ENCODE measurements at places on chromosomes 7 and 10.
A peak's percentile ranks its signal among the peaks of the same experiment; 100 is the strongest.

- DNase-seq = no peak
Observed at GRCh38 chr10:25232204-25232603, 57.4 kb downstream of the GPR158 start.

DNA sequence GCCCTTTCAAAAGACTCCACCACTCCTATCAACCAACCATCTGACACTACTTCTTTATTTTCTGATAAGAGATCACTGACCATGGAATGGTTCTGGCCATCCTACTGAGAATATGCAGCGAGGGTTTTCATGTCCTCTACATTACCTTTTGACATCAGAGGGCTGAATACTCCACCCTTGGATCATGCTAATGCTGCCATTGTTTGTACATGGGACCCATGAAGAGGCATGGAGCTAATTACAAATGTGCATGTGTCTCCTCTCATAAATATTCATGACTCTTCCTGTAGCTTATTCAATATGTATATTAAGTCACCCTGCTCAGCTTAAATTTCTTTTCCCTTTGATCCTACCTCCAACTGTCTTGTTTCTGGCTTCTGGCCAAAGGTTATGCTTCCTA is 1065.8 kb upstream of the GHITM start:
- no peak for DNase-seq

DNA sequence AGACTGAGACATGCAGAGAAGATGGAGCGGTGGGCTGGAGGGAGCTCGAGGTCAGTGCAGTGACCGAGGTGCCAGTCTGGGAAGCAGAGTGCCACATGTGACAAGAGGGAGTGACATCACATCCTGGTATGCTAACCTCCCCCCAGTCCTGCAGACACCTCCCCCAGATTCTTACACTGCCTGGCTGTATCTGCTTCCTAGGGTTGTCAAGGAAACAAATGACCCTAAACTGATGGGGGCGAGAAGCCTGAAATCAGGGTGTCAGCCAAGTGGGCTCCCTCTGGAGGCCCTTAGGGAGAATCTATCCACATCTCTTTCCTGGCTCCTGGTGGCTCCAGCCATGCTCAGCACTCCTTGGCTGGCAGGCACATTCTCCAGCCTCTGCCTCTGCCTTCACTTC is 316.1 kb upstream of the ZMIZ1 start:
- no peak for DNase-seq

- DNase-seq = no peak
Observed at GRCh38 chr7:109864230-109864629, 1226.7 kb upstream of the LRRN3 start.

GRCh38 chr7:133434246-133434865 is 181.5 kb downstream of the EXOC4 start:
- no peak for DNase-seq

DNA sequence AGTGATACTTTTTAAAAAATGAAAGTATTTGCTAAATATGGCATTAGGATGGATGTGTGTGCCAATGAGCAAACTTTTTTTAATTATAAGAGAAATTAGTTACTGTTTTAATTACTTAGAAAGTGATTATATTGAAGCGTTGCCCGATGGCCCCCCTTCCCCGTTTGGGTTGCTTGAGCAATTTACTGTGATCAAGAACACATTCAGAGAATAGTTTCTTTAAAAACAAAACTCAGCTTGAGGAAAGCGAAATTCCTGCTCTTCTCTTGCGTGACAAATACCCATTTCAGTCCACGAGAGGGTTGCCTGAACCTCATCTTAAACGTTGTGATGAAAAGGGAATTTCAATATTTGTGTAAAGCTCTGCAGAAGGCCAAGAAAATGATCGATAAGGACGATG is 234.1 kb downstream of the GATA3 start:
- DNase-seq = no peak

DNA sequence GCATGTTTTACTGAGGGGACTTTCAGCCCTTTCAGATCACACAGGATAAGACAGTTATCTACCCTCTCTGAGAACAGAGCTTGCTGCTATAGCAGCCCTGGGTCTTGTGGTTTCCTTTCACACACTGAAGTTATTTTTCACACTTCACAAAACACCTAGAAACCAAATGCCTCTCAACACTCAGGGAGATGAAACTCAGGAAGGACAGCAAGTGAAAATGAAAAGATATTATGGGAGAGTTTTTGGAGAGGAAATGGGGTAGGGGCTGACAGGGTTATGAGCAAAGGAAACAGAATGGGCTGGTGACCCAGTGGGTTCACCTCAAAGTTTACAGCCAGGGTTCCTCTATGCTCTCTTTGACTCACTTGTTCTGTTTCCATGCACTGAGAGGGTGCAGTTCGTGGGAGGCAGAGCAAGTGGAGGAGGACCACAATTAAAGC is 17.0 kb upstream of the GIMAP2 start:
- DNase-seq = peak; percentile 22

GRCh38 chr7:103921692-103922091 is 67.8 kb downstream of the RELN start:
- no peak for DNase-seq

DNA sequence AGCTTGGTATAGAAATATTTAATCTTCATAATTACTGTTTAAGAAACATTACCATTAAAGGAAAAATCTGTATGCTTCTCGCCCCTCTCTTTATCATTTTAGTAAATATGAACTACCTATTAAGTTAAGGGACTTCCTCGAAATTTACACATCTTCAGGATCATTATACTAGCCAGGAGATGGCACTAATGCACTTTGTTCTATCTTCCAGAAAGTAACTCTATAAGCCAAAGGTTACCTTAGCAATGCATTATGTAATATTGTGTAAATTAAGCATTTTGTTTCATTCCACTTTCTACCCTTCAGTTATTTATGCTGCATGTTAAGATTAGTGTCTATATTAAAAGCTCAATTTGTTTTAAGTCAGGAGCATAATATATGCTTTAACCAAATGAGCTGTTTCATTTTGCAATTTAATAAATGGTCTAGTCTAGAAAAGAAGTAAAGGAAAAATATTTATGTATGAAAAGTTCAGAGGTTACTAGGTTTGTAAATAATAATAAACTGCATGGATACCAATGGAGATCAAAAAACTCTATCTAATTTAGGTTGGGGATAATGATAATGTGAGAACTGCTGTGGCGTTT is 128.5 kb downstream of the ANKRD7 start:
- DNase-seq = no peak

- no peak for DNase-seq
Observed at GRCh38 chr7:31071645-31072029, 19.5 kb downstream of the ADCYAP1R1 start.

DNA sequence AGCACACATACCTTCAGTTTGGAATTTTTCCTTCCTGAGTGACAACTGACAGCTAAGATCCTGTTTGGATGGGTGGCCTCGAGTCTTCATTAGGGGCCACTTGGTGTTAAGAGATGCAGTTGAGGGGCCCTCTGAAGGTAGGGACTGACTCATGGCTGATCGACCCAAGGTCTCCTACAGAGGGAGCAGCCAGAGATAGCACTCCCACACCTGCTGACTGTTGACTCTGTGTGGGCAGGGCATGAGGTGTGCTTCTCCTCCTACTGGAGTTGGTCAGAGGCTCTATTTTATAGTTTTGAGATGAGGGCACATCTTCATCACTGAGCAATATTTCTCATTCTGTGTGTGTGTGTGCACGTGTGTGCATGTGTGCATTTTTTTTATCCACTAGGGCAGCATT is 378.8 kb upstream of the PODXL start:
- no peak for DNase-seq

GRCh38 chr7:38934536-38934935 is 25.5 kb upstream of the VPS41 start:
- no peak for DNase-seq

DNA sequence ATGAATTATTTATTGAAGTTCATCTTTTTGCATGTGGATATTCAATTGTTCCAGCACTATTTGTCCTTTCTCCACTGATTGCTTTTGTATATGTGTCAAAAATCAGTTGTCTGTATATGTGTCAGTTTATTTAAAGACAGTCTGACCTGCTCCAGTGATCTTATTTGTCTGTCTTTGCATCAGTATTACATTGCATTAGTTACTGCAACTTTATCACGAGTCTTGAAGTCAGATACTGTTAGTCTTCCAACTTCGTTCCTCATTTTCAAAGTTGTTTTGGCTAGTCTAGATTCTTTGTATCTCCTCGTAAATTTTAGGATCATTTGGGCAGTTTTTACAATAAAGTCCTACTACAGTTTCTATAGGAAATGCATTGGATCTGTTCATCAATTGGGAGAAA is 166.4 kb downstream of the CELF2 start:
- DNase-seq = no peak

DNA sequence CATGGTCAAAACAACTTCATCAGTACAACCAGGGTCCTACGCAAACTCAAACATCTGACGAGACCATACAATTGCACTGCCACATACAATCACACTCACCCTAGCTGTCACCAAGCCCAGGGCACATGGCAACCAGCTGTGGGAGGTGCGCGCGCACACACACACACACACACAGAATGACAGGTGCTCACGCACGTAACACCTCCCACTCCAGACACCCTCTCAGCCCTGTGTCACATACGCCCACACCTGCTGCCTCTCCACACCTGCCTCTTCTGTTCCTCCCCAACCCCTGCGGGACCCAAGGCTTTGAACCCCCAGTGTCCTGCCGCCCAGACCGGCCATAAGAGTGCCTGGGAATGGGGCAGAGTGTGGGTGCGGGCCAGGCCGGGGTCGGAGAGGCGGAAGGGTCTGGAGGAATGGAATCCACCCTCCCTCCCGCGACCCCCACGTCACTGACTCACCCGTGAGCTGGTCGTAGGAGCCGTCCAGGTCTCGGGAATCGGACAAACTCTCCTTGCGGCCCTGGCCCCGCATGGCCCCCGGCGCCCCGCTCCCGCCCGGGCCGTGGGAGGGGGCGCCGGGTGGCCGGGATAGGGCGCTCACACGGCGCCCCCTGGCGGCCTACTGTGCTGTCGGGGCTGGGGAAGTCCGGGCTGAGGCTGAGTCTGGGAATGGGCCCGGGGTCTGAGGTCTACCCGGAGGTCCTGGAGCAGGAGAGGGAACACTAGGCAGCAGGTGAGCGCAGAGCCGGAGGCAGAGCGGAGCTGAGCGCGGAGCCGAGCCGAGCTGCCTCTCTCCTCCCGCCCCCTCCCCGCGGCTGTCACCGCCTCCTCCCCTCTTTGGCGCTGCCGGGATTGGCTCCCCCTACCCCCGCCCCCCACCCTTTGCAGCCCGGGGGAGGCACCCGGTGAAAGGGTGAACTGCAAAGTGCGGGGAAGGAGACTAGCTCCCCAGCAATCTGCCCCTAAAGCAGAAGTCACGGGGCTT is at the start of gene KCNIP2:
Gene KCNIP2, minus strand, starts transcription at position 769 of the 990 bp plus-strand sequence. Its CDS starts 232 bp downstream, at position 537.
- peak; percentile 47 for DNase-seq

DNA sequence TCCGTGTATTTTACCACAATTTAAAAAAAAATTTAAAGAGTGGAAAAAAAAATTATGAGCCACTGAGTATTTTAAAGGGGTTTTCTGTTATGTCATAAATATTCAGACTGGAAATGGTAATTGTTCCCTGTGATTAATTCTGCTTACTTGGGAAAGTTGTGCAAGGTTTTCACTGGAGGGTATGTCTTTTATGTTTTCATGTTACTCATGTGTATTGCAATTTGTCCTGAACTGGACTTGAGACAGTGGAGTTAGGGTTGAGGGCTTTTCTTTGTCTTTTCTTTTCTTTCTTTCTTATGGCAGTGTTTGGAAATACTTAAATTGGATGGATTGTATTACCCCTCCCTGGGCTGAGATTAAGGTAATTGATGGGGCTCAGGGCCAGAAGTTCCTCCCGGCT is 257.7 kb downstream of the BAMBI start:
- DNase-seq = no peak

DNA sequence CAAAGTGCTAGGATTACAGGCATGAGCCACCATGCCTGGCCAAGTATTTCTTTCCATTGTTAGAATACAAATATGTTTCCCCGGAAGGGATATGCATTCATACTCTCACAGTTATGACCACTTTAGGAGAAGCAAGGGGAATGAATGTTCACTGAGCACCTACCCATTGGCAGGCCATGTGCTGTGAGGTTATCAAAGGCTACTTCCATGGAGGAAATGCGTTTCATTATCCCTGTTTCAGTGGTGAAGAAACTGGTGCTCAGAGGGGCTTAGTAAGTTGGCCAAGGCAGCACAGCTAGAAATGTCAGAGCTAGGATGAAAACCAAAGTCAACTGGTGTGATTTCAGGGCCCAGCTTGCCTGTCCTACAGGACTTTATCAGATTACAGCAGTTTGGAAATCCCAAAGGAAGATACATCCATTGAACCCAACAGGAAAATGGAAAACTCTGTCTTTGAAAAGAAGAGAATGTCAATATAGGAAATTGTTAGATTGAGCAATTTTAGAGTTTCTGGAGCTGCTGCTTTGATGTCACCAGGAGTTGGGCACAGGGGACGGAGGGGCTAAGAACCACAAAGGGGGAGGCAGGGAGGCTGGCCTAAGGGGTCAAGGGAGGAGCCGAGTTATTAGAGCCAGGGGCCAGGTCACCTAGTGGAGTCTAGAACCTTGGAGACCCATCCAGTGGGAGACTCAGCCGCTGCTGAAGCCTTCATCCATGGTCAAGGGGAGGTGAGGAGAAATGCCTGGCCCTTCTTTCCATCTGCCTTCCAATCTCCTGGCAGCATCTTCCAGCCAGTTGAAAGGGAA is 319.8 kb downstream of the FRMD4A start:
- no peak for DNase-seq

DNA sequence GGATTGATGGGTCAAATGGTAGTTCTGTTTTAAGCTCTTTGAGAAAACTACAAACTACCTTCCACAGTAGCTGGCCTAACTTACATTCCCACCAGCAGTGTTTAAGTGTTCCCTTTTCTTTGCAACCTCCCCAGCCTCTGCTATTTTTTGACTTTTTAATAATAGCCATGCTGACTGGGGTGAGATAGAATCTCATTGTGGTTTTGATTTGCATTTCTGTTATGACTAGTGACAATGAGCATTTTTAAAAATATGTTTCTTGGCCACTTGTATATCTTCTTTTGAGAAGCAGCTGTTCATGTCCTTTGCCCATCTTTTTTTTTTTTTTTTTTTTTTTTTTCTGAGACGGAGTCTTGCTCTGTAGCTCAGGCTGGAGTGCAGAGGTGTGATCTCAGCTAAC is 155.2 kb upstream of the BMPER start:
- no peak for DNase-seq

DNA sequence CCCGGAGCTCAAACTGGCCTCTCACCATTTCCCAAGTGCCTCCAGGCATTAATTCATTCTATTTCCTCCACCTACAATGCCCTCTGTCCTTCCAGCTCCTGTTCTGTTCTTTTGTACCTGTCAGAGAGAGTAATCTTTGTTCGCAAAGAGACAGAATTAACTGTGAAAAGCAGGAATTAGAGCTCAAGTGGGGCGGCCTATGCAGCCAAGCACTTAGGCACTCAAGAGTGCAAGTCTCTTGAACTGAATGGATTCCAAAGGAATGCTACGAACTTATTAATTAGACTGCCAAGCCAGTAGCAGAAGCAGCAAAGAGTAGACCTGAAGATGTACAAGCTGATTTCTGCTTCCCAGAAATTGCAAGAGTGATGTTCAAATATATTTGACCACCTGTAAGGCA is 338.3 kb upstream of the AUTS2 start:
- DNase-seq = no peak

DNA sequence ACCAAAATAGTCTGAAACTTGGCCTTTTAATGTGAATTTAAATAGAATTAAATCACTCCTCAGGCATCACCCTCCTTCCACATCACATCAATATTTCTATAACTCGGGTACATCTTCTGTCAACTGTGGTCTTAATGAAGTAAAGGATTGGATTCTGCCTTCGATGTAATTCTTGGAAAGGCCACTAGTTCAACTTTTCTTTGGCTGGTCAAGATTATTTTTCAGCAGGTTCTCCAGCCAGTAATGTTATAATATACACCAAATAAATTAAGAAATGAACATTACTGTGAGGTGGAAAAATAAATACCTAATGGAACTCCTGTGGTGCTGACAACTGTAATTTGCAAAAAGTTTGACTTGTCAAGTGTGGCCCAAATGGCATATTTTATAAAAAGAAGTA is 9.7 kb upstream of the SLC16A9 start:
- DNase-seq = no peak
